ENCODE measurements at places on chromosomes 16 and 17.

- DNase-seq = no peak
Measured at GRCh38 chr16:56116577-56116964, 74.7 kb upstream of the GNAO1 start.

GRCh38 chr16:73713778-73714495 is 582.7 kb upstream of the PSMD7 start:
- peak; percentile 32 for DNase-seq

DNA sequence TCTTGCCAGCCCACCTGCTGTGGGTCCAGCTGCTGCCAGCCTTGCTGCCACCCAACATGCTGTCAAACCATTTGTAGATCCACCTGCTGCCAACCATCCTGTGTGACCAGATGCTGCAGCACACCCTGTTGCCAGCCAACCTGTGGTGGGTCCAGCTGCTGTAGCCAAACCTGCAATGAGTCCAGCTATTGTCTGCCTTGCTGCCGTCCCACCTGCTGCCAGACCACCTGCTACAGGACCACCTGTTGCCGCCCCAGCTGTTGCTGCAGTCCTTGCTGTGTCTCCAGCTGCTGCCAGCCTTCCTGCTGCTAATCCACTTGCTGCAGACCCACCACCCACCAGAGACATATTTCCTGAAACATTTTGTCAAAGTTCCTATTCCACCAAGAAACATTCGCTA is 641 bp downstream of the KRTAP9-1 start:
- DNase-seq = no peak

- DNase-seq = no peak
Measured at GRCh38 chr17:79699386-79700036, 31.2 kb upstream of the ENPP7 start.

- no peak for DNase-seq
Measured at GRCh38 chr17:66627985-66628384, 206.9 kb upstream of the CACNG5 start.

GRCh38 chr17:77796176-77796860 is 162.2 kb upstream of the TNRC6C start:
- DNase-seq = peak; percentile 24

DNA sequence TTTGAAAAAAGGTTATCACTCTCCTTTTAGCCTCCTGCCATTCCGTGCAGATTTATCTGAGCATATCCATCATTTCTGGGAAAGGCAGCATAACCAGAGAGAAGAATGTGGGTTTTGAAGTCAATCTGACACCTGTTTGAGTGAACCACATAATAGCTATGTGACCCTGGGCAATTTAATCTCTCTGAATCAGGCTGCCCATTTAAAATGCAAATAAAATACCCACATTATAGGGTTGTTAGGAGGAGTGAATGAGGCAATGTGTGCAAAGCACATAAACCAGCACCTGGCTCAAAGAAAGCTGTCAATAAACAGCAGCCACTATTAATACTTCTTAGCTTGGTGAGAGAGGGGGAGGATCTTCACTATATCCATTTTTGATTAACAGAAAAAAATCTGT is 88.0 kb downstream of the CACNG1 start:
- DNase-seq = no peak

- no peak for DNase-seq
Measured at GRCh38 chr17:60817192-60817591, 139.5 kb downstream of the BCAS3 start.

- DNase-seq = no peak
Measured at GRCh38 chr16:89476811-89477261, 13.5 kb downstream of the ANKRD11 start.
